ENCODE measurements at places on chromosomes 16 and 17.

GRCh38 chr16:81429045-81429521 lies 15.5 kb upstream of the CMIP start:
- peak; percentile 30 for DNase-seq

DNA sequence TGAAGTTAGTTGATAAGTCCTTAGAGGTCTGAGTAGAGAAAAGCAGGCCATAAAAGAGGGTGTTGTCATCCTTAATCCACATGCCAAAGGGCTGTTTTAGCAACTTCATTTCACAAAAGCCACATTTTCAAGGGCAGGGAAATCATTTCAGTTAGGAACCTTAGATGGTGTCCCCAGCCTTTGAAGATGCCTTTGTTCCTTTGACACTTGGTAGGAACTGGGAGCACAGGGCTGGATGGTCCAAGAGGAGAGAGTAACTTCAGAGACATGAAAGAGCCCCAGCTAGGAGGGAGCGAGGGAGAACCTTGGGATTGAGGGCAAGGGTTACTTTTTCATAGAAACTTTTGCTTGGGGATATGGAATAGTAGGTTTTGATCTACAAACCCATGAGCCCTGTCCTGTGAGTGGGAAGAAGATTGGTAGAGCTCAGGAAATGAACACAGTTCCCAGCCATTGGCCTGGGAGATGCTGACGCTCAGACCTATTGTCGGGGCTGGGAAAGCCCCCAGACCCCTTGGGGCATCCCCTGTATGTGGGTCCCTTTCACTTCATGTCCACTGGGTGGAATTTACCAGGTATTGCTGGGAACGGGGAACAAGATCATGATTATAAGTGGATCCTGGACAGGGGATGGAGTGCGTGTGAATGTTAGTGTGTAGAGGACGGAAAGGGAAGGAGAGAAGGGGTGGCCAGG lies 18.9 kb downstream of the MSI2 start:
- no peak for DNase-seq

GRCh38 chr16:86495756-86496261 lies 14.5 kb upstream of the FOXF1 start:
- no peak for DNase-seq

GRCh38 chr16:78640886-78641285 lies 541.4 kb downstream of the WWOX start:
- DNase-seq, result no peak

All from Ammon's horn (tissue), 1 donor.